ENCODE measurements at places on chromosomes 5 and 9.

- no peak for DNase-seq
Observed at GRCh38 chr5:40321514-40321913, 358.2 kb upstream of the PTGER4 start.

- DNase-seq: no peak
Observed at GRCh38 chr9:84297162-84297821, 43.3 kb downstream of the SLC28A3 start.

DNA sequence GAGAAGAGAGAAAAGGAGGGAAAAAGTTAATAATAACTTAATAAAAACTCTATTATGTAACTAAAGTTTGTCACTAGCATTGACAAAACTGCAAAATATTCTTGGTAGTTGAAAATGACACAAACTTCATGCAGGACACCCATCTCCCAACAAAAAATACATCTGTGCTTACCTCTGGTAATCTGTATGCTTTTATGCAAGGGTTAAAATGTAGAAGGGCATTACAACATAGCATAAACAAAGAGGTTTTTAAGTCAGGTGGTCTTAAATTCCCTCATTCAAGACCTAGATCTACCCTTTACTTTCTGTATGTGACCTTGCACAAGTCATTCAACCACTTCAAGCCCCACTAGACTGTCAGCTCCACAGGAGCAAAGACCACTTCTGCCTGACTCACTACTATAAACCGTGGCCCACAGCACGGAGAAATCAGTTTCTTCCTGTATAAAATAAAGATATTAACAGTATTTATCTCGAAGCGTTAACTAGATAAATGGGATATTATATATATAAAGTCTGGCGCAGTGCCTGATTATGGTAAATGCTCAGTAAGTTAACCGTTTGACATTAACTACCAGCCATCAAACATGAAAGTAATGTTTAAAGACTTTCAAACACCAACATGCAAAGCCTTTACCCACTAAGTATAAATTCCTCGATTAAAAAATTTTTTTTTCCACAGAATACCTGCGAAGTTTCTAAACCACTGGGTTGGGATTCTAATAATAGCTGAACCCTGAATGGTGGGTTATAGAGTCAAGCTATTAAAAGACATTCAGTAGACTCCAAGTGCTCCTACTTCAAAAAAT, 2.0 kb downstream of the FBXL17 start:
- no peak for DNase-seq

DNA sequence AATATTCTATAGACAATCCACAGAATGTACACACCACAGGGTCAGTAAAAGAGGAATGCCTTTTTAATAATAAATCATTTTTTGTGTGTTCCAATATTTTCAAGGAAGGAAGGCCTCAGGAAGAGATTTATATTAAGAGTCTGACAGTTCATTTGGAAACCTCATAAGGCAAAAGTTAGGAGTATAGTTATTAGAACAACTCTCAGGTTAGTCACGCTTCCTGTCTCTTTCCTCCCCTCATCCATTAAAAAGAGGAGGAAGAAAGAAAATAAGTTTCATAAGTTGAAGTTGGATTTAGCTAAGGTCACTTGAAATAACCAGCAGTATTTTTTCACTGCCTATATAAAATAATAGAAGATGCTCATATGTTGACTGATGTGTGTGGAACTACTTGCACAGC, 863.2 kb downstream of the PTPRD start:
- no peak for DNase-seq
